ENCODE measurements at places on chromosomes 3 and 15. TPM values are rescaled to one million over a fixed set of nuclear protein-coding genes. Genes with fewer than 3 reads are reported as not detected.

DNA sequence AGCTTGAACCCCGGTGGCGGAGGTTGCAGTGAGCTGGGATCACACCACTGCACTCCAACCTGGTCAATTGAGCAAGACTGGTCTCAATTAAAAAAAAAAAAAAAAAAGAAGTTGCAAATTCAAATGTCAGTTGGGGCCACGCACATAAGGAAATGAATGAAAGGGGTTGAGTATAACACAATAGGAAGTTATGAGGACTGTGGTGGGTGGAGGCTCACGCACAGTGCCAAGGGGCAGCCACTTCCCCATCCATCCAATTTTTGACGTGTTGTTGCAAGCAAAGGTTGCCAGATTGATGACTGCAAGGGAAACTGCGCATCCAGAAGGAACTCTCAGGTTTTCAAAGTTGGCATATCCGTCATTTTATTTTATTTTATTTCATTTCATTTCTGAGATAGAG lies 532.2 kb downstream of the NTRK3 start:
- no peak for DNase-seq

CHAC1 gene
- 1.6 TPM for total RNA-seq

- DNase-seq = no peak
Measured at GRCh38 chr3:127371846-127372245, 84.0 kb upstream of the PRR20G start.

MUSTN1 gene
- total RNA-seq = 15.9 TPM

IL20RB gene
- total RNA-seq = 0.70 TPM

ECE2 gene
- 0.19 TPM for total RNA-seq

DNA sequence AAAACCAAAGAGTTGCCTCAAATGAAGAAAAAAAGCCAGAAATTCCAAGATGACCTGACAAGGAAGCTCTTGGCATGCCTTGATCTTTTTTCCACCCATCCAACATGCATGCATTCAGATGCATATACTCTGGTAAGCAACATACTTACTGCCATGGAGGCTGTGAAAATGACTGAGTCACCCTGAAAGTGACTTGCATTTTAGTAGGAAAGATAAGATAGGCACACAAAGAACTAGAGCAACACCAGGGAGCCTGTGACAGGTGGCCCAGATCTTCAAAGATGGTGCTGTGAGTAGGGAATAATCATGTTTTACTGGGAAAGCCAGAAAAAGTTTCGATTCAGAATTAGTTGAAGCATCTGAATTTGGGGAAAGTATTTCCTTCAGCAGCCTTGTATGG lies 185.1 kb upstream of the SLCO3A1 start:
- no peak for DNase-seq

- no peak for DNase-seq
Measured at GRCh38 chr15:40282869-40283614, at the start of gene ANKRD63. ANKRD63 (minus strand) TSS chr15:40283064; CDS start chr15:40282586, 478 bp downstream.

- DNase-seq = no peak
Measured at GRCh38 chr3:29319798-29320197, 38.9 kb downstream of the RBMS3 start.

SLC24A5 gene
- total RNA-seq = not detected

GRCh38 chr3:31575448-31575847 lies 42.7 kb downstream of the STT3B start:
- DNase-seq = no peak

GRCh38 chr3:4746241-4746958 lies 232.8 kb upstream of the BHLHE40 start:
- DNase-seq = peak; percentile 73

DNA sequence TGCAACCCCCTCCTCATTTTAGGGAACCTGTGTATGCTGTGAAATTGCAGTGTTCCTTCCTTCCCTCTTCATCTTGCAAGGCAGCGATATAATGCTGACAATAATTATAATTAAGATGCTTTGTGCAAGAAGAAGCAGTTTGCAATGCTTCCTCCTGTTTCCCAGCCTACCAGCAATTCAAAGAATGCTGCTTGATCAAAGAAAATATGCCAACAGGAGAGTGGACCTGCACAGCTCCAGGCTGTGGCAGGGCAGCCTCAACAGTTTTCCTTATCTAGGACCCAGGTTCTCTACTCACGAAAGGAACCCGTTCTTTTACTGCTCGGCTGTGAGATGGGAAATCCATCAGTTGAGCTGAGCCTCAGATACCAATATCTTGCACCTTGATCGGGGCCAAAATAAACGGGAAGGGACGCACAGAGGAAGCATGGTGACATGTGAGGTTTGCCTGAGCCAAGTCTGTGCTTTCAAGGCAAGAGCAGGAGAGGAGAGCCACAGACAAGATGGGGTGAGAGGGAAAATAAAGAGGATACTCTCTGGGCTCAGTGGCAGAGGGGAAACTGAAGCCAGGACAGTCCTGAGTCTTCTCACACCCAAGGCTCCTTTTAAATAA lies 22.6 kb upstream of the LRTM1 start:
- no peak for DNase-seq

- no peak for DNase-seq
Measured at GRCh38 chr15:88208396-88208795, 48.1 kb downstream of the NTRK3 start.

DNA sequence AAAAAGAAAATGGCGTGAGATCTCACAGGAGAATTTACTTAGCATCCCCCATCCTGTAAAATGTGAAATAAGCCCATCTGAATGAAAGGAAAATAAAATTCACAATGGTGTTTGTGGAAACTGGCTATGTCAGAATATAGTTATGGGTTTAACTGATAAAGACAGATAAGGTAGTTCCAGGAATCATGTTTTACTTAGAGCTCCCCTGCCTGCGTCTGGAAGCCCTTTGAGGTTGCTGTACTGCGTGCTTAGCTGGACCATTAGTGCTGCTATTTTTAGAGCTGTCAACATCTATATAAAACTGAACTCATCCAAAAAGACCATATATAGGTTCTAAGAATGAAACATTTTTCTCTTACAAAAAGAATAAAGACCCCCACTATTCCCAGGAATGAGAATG lies 130.8 kb downstream of the LSAMP start:
- no peak for DNase-seq

OSBPL10 gene
- 5.8 TPM for total RNA-seq

DNA sequence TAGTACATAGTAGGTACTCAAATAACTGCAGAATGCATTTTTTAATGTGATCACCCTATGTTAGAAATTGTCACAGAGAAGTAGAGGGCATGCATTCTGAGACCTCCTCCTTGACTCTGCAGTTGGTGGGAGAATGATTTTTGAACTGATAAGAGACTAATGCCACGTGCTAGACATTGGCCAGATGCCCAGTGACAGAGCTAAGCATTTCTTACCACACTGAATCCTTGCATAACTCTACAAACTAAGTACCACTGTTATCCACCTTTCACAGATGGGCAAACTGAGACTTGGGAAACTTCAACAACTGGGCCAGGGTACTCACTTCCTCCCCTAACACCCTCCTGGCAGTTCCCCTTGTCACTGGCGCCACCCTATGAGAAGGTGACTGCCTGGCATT lies 33.5 kb upstream of the SPATA12 start:
- DNase-seq = no peak

GRCh38 chr15:68674975-68675374 lies 96.2 kb downstream of the CORO2B start:
- DNase-seq = peak; percentile 44

DNA sequence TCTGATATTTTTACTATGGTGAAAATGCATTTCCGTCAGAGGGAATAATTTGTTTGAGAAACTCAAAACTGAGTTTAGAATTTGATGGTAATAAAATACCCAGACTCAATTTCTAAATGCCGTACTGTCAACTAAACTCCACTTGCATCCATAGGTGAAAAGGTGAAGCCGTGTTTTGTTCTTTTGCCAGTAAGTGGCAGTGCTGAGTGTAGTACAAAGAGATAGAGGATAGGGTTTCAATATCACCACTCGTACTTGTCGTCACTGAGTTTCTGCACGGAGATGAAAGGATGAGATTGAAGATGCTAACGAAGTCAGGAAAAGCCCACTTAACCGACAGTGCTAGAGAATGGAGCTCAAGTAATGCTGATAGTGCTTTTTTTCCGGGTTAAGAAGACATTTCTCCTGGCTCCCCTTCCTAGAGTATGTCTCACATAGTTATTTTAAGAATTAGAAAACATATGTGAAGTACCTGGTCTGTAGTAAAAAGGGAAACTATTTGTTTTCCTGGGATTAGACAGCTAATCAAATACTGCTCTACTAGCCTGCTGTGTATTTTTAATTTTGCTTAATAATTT lies 345.1 kb downstream of the IL5RA start:
- DNase-seq = no peak

DNA sequence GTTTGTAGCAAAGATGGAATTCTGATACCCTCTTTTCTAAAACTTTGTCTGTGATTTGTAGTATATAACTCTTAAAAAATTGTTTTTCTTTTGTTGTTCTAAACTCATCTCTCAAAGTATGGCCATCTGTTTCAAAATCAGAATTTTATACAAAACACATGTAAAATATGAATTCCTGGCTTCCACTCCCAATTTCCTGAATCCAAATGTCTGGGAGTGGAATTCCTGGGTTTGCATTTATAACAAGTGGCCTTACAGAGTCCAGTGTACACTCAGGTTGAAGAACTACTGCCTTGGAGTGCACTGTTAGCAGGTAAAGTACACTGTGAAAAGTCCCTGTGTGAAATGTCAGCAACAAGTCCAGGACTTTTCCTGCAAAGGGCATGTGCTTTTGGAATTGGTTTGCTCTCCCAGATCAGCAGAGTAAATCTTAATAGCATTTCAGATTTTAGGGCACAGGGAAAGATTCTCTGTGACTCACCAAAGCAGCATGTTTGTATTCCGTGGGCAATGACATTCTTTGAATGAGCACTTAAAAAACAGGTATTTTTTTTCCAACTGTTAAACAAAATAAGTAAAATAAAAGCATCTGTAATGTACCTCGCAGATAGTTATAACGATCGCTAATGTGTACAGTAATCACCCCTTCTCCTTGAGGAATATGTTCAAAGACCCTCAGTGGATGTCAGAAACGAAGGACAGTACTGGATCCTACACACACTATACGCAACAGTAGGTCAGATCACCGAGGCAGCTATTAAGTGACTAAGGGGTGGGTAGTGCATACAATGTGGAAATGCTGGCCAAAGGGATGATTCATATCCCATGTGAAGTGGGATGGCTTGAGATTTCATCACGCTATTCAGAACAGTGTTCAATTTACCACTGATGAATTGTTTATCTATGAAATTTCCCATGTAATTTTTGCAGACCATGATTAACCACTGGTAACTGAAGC lies 2.0 kb upstream of the CLDN16 start:
- no peak for DNase-seq

- DNase-seq = no peak
Measured at GRCh38 chr15:94186770-94187331, 44.5 kb upstream of the MCTP2 start.

DNA sequence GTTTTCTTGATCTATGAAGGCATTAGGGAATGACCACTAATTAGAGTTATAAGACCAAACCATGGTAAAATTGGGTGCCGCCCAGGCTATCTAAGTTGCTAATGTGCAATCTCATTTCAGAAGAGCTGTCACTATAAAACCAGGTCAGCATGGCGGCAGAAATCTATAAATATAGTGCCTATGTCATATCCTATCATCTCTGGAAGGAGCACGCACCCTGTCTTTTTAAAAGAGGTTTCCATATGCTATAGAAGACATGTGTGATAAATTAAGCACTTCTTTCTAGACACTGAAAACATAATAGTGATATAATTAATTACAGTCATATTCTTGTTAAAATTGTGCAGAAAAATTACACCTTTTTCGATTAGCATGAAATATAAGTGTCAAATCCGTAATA lies 152.0 kb upstream of the MDFIC2 start:
- no peak for DNase-seq

All from cardiac septum (tissue), 1 donor.